ENCODE measurements at places on chromosomes 7 and 10.

GRCh38 chr7:10429031-10429430 is 544.6 kb upstream of the PHF14 start:
- DNase-seq: no peak

GRCh38 chr7:141322383-141322782 is 228.8 kb upstream of the AGK start:
- DNase-seq: no peak

GRCh38 chr7:50867034-50867356 is 84.3 kb upstream of the GRB10 start:
- no peak for DNase-seq

DNA sequence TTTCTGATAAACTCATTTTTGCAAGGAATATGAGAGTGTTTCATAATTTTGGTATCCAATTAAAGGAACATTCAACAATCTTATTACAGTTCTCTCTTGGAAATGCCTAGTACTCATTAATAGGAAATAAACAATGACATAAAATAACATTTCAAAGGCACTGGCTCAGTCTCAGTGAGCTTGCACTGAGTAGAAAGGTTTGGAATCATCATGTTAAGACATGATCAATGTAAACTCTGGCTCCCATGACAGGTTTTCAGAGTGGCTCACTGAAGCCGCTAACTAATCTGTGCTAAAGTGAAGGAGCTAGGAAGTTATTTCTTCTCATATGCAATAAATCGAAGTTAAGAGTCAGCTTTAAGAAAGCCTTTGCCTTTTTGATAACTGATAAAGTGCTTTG is 203.3 kb upstream of the HGF start:
- DNase-seq: no peak

- no peak for DNase-seq
Measured at GRCh38 chr7:33952824-33953223, 47.5 kb downstream of the BMPER start.

GRCh38 chr7:117119192-117119924 is 166.1 kb downstream of the ST7 start:
- DNase-seq: peak; percentile 72

GRCh38 chr7:99728615-99729014 is 6.4 kb downstream of the CYP3A7 start:
- no peak for DNase-seq

DNA sequence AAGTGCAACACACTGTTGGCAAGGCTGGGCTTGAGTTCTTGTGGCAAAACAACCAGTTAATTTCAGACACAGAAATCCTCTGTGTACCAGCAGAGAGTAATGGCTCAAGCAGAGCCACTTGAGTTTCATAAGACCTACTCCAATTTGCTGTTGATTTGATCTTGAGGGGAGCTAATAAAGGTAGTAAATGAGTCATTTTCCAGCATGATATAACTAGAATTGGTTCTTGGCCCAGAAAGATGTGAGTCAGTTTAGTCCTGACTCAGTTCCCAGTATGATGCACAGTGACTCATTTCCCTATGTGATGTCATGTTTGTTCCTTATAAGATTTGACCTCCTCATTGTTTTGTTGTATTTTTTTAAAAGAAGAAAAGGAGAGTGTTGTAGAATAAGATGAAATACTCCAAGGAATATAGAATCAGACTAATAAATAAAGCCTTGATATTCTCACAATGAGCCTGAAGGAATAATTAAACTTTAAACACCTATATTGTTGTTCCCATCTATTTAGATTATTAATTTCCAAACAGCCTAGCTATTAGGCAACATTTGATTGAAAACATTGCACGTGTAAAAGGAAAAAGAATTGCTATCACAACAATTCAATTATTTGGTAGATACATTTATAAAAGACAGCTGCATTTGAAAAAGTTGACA is 186.2 kb downstream of the REEP3 start:
- no peak for DNase-seq

- DNase-seq: no peak
Measured at GRCh38 chr10:118901906-118902305, 127.6 kb upstream of the NANOS1 start.

- DNase-seq: no peak
Measured at GRCh38 chr10:7906128-7906527, 87.8 kb downstream of the TAF3 start.

DNA sequence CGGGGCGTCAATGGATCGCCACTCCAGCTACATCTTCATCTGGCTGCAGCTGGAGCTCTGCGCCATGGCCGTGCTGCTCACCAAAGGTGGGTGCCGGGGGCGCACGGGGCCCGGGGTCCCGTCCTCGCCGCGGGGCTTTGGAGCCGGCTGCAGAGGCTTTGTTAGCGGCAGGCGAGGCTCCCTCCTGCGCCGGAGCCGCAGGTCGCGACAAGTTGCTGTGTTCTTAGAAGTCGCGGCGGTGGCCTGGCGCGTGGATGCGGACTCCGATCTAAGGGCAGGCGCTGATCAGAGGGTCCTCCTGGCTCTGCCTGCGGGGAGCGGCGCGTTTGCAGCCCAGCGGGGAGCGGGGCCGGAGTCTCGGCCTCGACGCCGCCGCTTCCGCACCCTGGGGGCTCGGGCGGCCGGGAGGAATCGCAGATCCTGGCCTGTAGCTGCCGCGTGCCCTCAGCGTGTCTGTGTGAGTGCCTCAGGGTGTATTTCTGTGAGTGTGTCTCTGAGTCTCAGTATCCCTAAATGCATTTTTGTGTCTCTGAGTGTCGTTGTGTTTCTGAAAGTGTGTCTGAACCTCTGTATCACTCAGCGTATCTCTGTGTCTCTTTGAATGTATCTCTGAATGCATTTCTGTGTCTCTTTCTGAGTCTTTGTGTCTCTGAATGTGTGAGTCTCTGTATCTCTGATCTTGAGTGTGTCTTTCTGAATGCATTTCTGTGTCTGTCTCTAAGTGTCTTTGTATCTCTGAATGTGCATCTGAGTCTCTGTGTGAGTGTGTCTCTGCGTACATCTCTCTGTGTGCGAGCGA is 766 bp downstream of the BAMBI start:
- peak; percentile 20 for DNase-seq

GRCh38 chr7:87332321-87332720 is 13.1 kb upstream of the CROT start:
- no peak for DNase-seq

- no peak for DNase-seq
Measured at GRCh38 chr7:17342756-17343155, 44.3 kb downstream of the AHR start.

DNA sequence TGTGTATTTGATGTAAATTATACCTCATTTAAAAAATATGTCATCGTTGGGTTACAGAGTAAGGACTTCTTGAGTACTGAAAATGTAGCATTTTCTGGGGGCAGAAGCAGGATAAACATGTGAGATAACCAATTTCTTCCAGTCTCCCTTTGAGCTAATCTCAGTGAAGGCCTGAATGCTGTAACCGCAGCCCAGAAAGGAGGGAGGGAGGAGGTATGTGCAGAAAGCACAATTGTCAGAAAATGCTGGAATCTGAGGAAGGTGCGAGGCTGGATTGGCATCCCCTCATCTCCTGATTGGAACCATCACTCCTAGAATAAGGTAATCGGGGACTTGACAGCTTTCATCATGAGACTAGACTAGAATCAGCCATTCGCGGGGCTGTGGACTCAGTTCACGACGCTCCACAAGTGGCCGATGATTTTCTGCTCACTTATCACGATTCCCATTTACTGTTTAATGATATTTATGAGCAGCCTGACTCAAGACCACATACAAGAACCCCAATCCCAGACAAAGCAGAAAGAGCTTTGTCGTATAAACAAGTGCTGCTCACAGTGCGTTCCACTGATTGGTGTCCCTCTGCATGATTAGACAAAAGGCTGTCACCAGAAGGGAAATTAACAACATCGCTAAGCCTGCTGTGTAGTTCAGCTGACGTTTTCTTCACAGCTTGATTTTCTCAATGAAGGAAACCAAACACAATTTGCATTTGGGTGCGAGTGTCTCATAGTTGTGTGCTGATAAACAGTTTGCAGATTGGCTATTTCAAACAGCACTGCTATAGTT is 93.2 kb downstream of the SVIL start:
- DNase-seq: no peak

- DNase-seq: no peak
Measured at GRCh38 chr10:3792710-3793219, 7.8 kb upstream of the KLF6 start.

DNA sequence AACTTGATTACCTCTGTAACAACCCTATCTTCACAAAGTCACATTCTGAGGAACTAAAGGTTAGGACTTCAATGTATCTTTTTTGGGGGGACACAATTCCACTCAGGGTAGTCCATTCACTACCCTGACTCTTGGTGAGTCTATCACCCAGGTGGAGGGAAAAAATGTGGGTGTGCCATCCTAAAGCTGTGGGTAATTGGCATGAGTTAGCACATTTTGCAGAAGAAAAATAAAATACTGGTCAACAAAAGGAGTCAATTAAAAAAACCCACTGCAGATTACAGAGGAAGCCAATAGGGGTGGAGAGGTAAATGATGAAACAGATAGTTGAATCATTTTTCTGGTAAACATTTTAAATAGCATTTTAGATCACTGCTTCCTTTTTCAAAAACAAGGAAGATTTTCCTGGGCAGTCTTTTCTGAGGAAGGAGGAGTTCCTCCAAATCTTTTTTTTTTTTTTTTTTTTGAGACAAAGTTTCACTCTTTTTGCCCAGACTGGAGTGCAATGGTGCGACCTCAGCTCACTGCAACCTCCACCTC is 5.1 kb upstream of the BLVRA start:
- no peak for DNase-seq

GRCh38 chr7:75925717-75926435 is 10.9 kb downstream of the POR start:
- DNase-seq: no peak

- DNase-seq: no peak
Measured at GRCh38 chr10:7544203-7544602, 122.6 kb downstream of the ITIH5 start.

- no peak for DNase-seq
Measured at GRCh38 chr10:116026315-116026714, 246.7 kb downstream of the GFRA1 start.

GRCh38 chr10:5595994-5596471 is 70.4 kb downstream of the ASB13 start:
- no peak for DNase-seq

- no peak for DNase-seq
Measured at GRCh38 chr10:94043431-94043990, 49.8 kb downstream of the PLCE1 start.

- no peak for DNase-seq
Measured at GRCh38 chr7:16028636-16029035, 342.2 kb upstream of the MEOX2 start.

All from NCI-H524 (cell line).